ENCODE measurements at places on chromosomes 16 and 17. TPM values are rescaled to one million over a fixed set of nuclear protein-coding genes. Genes with fewer than 3 reads are reported as not detected.

GRCh38 chr17:71682174-71682494 lies 438.7 kb upstream of the SOX9 start:
- no peak overlapping the region for H3K27ac ChIP-seq
- no peaks in the 10 kb centered on the region for H3K27me3 ChIP-seq
- DNase-seq, result no peak

GRCh38 chr17:34823023-34823422 lies 138.2 kb downstream of the CCT6B start:
- no peaks in the 10 kb centered on the region for H3K4me1 ChIP-seq
- no peak overlapping the region for H3K4me3 ChIP-seq
- DNase-seq, result no peak
- H3K36me3 ChIP-seq, result no peaks in the 10 kb centered on the region
- H3K27ac ChIP-seq, result no peak overlapping the region
- no peaks in the 10 kb centered on the region for H3K27me3 ChIP-seq

NEUROD2 gene
- not detected for total RNA-seq

NUFIP2 gene
- total RNA-seq, result 41.9 TPM

- no peak overlapping the region for H3K27ac ChIP-seq
- H3K36me3 ChIP-seq, result no peaks in the 10 kb centered on the region
- DNase-seq, result no peak
- H3K27me3 ChIP-seq, result no peaks in the 10 kb centered on the region
Measured at GRCh38 chr17:10083864-10084263, 114.5 kb downstream of the GAS7 start.

- H3K36me3 ChIP-seq, result no peaks in the 10 kb centered on the region
- no peak overlapping the region for H3K27ac ChIP-seq
- no peak overlapping the region for H3K4me3 ChIP-seq
- DNase-seq, result no peak
- H3K27me3 ChIP-seq, result no peaks in the 10 kb centered on the region
- peaks cover 19% of the 10 kb centered on the region for H3K4me1 ChIP-seq
Measured at GRCh38 chr17:35052780-35053179, 10.7 kb downstream of the RFFL start.

KCNJ16 gene
- not detected for total RNA-seq

DNA sequence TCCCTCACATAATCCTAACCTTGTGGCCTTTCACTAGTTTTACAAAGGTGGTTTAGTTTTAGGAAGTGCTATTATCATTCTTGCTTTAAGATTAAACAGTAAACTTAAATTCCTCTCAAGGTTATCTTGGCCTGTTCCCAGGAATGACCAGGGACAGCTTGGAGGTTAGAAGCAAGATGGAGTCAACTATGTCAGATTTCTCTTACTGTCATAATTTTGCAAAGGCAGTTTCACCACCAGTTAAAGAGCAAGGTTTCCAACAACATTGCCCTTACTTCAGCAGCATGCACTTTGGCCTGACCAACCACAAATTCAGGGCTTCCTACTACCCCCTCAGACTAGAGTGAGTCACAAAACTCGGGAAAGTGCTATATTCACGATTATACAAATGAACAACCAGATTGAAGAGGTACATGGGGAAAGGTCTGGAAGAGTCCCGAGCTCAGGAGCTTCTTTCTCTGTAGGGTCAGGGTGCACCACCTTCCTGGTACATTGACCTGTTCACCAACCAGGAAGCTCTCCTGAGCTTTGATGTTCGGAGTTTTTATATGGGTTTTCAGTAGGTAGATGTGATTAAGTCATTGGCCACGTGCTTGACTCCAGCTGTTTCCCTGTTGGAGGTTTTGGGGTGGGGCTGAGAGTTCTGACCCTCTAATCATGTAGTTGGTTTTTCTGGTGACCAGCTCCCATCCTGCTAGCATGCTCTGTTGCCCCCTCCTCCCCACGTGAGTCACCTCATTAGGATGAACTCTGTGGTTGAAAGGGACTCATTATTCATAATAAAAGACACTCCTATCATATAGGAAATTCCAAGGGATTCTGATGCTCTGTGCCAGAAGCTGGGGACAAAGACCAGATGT lies 19.4 kb downstream of the RHOT1 start:
- H3K4me3 ChIP-seq, result no peak overlapping the region
- H3K27me3 ChIP-seq, result no peaks in the 10 kb centered on the region
- H3K4me1 ChIP-seq, result peaks cover 8% of the 10 kb centered on the region

- no peaks in the 10 kb centered on the region for H3K27me3 ChIP-seq
- H3K36me3 ChIP-seq, result no peaks in the 10 kb centered on the region
- no peak overlapping the region for H3K4me3 ChIP-seq
- DNase-seq, result no peak
- H3K27ac ChIP-seq, result no peak overlapping the region
Measured at GRCh38 chr16:78894886-78895285, 705.7 kb downstream of the MAF start.

GRCh38 chr17:74202938-74203337 lies 540 bp upstream of the RPL38 start:
- H3K4me1 ChIP-seq, result peaks cover 23% of the 10 kb centered on the region
- no peak overlapping the region for H3K27ac ChIP-seq
- H3K36me3 ChIP-seq, result peaks cover 37% of the 10 kb centered on the region
- peak overlapping the region; percentile 94 for H3K4me3 ChIP-seq
- peaks cover 21% of the 10 kb centered on the region for H3K27me3 ChIP-seq

DNA sequence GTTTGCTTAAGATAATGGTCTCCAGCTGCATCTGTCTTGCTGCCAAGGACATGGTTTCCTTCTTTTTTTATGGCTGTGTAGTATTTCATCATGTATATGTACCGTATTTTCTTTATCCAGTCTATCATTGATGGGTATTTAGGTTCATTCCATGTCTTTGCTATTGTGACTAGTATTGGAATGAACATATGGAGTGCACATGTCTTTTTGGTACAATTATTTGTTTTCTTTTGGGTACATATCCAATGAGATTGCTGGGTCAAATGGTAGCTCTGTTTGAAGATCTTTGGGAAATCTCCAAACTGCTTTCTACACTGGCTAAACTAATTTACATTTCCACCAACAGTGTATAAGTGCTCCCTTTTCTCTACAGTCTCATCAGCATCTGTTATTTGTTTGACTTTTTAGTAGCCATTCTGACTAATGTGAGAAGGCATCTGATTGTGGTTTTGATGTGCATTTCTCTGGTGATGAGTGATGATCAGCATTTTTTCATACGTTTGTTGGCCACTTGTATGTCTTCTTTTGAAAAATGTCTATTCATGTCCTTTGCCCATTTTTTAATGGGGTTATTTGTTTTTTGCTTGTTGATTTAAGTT lies 66.2 kb downstream of the TNFRSF13B start:
- no peaks in the 10 kb centered on the region for H3K36me3 ChIP-seq
- no peaks in the 10 kb centered on the region for H3K27me3 ChIP-seq
- no peaks in the 10 kb centered on the region for H3K4me1 ChIP-seq
- H3K4me3 ChIP-seq, result no peak overlapping the region

DNA sequence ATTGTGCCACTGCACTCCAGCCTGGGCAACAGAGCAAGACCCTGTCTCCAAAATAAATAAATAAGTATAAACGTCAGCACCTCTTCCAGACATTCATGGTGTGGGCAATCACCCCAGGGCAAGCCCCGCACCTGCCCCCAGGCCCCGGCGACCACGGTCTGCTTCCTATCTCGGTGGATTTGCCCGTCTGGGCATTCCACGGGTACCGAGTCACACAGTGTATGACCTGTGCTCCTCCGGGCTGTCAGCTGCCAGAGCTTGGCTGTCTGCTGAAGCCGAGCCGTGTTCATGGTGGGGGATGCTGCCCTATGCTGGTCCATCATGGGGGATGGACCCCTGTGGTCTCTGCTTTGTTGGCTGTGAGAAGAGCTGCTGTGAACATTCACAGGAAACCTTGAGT lies 15.4 kb downstream of the CYBC1 start:
- no peak overlapping the region for H3K27ac ChIP-seq
- H3K36me3 ChIP-seq, result peaks cover 34% of the 10 kb centered on the region
- H3K4me1 ChIP-seq, result no peaks in the 10 kb centered on the region
- H3K27me3 ChIP-seq, result no peaks in the 10 kb centered on the region
- peak; percentile 44 for DNase-seq

DNA sequence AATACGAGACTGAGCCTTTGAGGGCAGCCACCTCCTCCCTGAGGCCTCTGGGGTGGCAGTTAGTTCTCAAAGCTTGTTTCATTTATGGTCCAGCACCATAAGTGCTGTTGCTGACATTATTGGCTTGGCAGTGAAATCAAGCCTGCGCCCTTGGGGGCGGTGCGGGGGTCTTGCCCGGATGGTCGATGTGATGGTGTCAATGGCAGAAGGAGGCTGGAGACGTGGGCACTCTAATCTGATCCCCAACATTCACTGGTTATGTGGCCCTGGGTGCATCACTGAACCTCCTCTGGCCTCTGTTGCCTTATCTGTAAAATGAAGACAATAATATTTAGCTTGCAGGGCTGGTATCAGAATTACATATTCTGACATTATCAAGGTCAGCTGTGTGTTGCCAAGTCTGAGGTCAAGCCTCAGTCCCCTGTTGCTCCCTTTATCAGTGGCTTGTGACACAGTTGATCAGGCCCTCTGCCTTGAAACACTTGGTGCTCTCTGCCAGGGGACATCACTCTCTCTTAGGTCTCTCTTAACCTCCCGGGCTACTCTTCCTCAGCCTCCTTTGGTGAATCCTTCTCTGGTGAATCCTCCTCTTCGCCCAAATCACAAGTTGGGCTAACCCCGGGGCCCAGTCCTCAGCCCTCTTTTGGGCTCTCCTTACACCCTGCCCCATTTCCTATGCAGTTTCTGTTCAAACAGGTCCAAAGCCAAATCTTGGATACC lies 11.8 kb upstream of the TMEM220 start:
- DNase-seq, result no peak
- no peak overlapping the region for H3K27ac ChIP-seq
- H3K4me3 ChIP-seq, result no peak overlapping the region
- H3K27me3 ChIP-seq, result no peaks in the 10 kb centered on the region

SCIMP gene
- total RNA-seq, result 0.25 TPM

GRCh38 chr16:66934138-66934838 lies at the start of gene CIAO2B:
TSS of gene CIAO2B (minus strand) at chr16:66934402. CDS start at chr16:66934364, 38 bp downstream.
- H3K36me3 ChIP-seq, result peaks cover 8% of the 10 kb centered on the region
- H3K4me3 ChIP-seq, result peak within 1 kb of the TSS; percentile 81
- H3K27me3 ChIP-seq, result no peaks in the 10 kb centered on the region
- DNase-seq, result peak; percentile 91

GRCh38 chr16:88871349-88871702 lies 4.9 kb upstream of the PABPN1L start:
- H3K27me3 ChIP-seq, result no peaks in the 10 kb centered on the region
- no peaks in the 10 kb centered on the region for H3K4me1 ChIP-seq
- no peak overlapping the region for H3K27ac ChIP-seq
- DNase-seq, result no peak
- peak overlapping the region; percentile 37 for H3K4me3 ChIP-seq

DNA sequence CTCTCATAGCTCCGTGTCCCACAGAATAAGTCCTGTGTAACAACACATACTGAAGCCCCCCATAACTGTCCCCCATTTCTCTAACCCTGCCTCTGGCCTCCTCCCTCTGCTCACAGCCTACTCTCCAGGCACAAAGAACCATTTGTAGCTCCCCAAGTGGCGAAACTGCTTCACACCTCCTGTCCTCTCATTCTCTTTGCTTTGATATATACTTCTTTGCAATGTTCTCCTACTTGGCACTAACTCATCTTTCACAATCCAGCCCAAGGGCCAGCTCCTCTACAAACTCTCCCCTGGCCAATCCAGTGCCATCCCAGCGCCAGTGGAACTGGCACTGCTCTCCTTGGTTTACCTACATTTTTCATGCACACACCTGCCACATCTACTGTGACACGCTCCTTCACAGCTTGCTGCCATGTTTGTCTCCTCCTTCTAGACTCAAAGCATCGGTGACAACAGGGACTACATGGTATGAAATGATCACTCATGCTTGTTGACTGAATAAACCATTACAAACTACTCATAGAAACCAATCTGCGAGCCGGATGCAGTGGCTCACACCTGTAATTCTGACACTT lies 12.8 kb downstream of the CYTH1 start:
- no peak overlapping the region for H3K4me3 ChIP-seq
- peaks cover 8% of the 10 kb centered on the region for H3K4me1 ChIP-seq
- H3K27ac ChIP-seq, result no peak overlapping the region
- DNase-seq, result no peak

GRCh38 chr17:46940692-46941404 lies 17.9 kb downstream of the GOSR2 start:
- peak; percentile 79 for DNase-seq
- no peaks in the 10 kb centered on the region for H3K27me3 ChIP-seq
- no peak overlapping the region for H3K4me3 ChIP-seq
- peaks cover 58% of the 10 kb centered on the region for H3K36me3 ChIP-seq
- no peak overlapping the region for H3K27ac ChIP-seq
- peaks cover 7% of the 10 kb centered on the region for H3K4me1 ChIP-seq

DNA sequence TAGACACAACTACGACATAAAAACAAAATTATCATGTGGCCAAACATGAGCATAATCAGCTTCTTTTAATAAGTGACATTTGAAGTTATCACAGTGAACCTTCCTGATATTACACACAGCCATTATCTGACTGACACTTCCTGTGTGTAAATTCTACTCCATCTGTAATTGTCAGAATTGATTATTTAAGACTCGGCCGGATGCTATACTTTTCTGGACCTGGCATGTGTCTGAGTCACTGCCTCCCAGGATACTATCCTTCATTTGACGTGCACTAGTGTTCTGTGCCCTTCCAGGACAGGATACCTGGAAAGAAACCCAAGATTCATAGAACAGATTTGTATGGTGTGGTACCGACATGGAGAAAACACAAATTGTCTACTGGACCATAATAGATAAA lies 242.0 kb downstream of the HS3ST3A1 start:
- H3K36me3 ChIP-seq, result no peaks in the 10 kb centered on the region
- H3K4me3 ChIP-seq, result no peak overlapping the region
- no peaks in the 10 kb centered on the region for H3K4me1 ChIP-seq
- H3K27me3 ChIP-seq, result no peaks in the 10 kb centered on the region
- H3K27ac ChIP-seq, result no peak overlapping the region

- DNase-seq, result no peak
- H3K36me3 ChIP-seq, result no peaks in the 10 kb centered on the region
- H3K4me1 ChIP-seq, result peaks cover 6% of the 10 kb centered on the region
- no peak overlapping the region for H3K27ac ChIP-seq
Measured at GRCh38 chr17:81176666-81177065, 10.6 kb upstream of the AATK start.

GRCh38 chr17:4901648-4902344 lies 1.1 kb downstream of the CHRNE start:
- H3K27me3 ChIP-seq, result peaks cover 11% of the 10 kb centered on the region
- peaks cover 23% of the 10 kb centered on the region for H3K4me1 ChIP-seq
- no peak for DNase-seq
- H3K27ac ChIP-seq, result no peak overlapping the region
- H3K4me3 ChIP-seq, result peak overlapping the region; percentile 63

WDR81 gene
- 8.1 TPM for total RNA-seq

CACNG4 gene
- total RNA-seq, result not detected
